ENCODE measurements at places on chromosomes 1 and 21. TPM values are rescaled to one million over a fixed set of nuclear protein-coding genes. Genes with fewer than 3 reads are reported as not detected.

The ALX3 gene
- not detected for total RNA-seq

DNA sequence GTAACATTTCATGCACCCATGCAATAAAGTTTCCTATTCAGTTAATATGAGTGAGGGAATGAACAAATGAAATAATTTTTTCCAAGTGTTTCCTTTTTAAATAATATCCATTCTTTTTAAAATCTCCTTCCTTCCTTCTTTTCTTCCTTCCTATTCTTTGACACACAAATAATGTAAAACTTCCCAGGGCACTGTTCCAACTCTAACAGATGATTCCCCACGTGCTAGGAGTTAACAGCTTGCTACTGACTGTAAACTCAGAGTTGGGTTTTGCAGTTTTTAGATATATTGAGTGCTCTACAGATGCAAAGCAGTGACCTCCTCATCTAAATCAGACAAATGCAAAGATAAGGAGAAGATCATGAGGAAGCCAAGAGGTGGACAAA, 54.0 kb upstream of the POU2F1 start:
- H3K4me3 ChIP-seq = no peak overlapping the region
- peaks cover 3% of the 10 kb centered on the region for H3K4me1 ChIP-seq
- H3K27ac ChIP-seq = no peak overlapping the region
- H3K27me3 ChIP-seq = peaks cover 11% of the 10 kb centered on the region

DNA sequence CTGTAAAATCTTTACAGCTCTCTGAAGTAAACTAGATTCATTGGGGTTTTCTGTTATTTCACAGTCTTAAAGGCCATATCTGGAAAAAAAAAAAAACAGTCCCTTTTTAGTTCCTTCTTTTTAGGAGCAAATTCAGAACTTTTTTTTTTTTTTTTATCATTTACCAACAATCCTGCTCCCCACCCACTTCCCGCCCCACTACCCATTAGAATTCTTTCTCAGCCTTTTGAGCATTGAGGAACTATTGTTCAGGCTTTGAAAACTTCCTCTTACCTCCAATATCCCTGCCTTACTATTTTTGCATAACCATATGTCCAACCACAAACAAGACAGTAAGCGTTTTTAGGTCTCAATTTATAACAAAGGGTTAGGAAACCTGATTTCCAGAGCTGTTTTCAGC, 330.1 kb downstream of the PLPP3 start:
- no peaks in the 10 kb centered on the region for H3K4me1 ChIP-seq
- H3K36me3 ChIP-seq = no peaks in the 10 kb centered on the region
- DNase-seq = no peak

DNA sequence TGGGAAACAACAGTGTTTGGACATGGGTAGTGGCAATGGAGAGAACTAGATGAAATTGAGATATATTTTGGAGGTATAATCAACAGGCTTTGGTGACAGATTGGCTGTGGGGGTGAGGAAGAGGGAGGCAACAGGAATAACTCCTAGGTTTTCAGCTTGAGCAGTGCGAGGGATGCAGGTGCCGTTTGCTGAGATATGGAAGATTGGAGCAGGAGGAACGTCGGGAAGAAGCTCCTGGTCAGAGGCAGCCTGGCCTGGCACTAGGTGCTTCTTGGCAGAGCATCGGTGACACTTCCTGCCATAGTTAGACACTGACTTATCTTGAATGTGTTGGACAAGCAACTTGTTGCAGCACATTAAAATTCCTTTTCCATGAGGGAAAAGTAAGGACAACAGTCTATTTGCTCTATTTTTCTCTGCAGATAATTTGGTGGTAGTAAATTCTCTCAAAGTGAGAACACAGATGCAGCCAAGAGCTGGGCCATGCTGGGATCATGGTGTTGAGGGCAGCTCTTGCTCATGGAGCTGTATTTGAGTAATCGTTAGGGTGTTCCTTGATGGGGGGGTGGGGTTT, 21.5 kb upstream of the MYSM1 start:
- no peak overlapping the region for H3K27ac ChIP-seq
- H3K4me3 ChIP-seq = no peak overlapping the region
- no peaks in the 10 kb centered on the region for H3K27me3 ChIP-seq
- H3K36me3 ChIP-seq = no peaks in the 10 kb centered on the region

GRCh38 chr1:234265861-234266260, 107.4 kb upstream of the COA6 start:
- H3K27ac ChIP-seq = no peak overlapping the region
- no peak for DNase-seq
- H3K4me1 ChIP-seq = no peaks in the 10 kb centered on the region
- peaks cover 4% of the 10 kb centered on the region for H3K27me3 ChIP-seq
- no peaks in the 10 kb centered on the region for H3K36me3 ChIP-seq

All from T-cell (primary cell).